ENCODE measurements at places on chromosomes 4 and X.
A peak's percentile ranks its signal among the peaks of the same experiment; 100 is the strongest.

- peak; percentile 0 for DNase-seq
These were observed 5.6 kb upstream of the STPG2 start for GRCh38 chr4:98148856-98149255.

GRCh38 chr4:76443376-76443775 is 8.3 kb downstream of the SHROOM3 start:
- DNase-seq: no peak

- DNase-seq: no peak
These were observed 103.1 kb downstream of the UCHL1 start for GRCh38 chr4:41359836-41360213.

DNA sequence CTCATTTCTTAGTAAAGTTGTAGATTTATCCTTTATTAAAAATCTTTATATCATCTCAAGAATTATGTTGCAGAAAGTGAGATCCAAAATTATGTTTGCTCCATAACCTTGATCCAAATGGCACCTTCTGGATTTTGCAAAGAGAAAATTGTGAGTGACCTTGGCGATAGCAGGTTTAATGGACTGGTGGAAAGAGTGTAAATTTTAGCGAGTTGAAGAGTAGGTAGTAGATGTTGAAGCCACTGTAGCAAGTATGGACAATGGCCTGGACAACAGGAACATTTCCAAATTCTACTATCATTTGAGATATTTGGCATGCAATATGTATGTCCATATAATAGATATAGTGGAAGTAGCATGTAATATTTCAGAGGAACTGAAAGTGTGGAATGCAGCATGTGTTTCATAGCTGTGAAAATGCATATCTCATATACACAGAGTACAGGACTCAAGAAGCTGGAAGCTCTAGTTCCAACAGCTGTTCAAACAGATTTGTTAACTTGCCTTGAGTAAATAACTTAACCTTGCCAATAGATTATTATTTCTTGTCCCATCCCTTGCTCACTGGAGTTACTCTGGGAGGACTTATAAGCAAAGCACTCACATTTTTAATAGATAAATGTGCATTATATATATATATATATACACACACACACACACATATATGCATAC is 152.5 kb upstream of the TLL1 start:
- no peak for DNase-seq

GRCh38 chr4:122156819-122157218 is 4.7 kb downstream of the BLTP1 start:
- DNase-seq: no peak

DNA sequence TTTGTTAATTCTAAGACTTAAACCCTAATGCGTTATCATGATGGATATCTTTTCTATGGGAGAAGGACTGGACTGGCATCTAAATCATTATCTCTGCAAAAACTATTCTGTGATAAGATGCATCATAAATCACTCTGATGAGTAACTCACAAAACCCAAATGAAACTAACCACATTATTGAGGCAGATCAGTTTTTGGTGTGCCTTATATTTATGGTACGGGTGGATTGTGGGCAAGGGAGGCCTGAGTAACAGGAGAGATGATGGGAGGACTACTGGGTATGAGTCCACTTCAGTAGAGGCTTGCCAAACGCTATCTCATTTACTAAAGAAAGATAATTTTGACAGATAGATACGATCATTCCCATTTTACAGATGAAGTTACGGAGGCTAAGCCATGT is 66.4 kb upstream of the GUCY1A1 start:
- no peak for DNase-seq

DNA sequence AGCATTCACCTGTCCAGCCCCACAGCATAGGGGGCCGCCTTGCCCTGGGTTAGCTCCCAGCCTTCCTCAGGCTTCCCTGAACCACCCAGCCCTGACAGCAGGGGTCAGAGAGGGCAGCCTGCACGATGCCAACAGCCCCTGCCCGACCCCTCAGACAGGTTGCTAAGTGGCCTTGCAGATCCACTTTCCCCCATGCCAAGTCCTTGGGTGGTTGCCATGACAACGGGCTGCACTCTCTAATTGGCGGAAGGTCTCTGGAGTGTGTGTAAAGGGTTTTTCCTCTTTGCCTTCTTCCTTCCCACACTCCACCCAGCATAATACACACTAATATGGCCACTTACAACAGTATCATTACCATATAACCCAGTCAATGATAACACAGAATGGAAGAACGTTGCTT is 99.6 kb upstream of the AFAP1 start:
- DNase-seq: peak; percentile 92

GRCh38 chr4:2284161-2284933 is 22.4 kb upstream of the MXD4 start:
- no peak for DNase-seq

GRCh38 chr4:13711233-13711785 is 83.8 kb upstream of the BOD1L1 start:
- DNase-seq: no peak

GRCh38 chr4:87058356-87059073 is 123.7 kb downstream of the AFF1 start:
- DNase-seq: peak; percentile 70

- DNase-seq: no peak
These were observed 153.6 kb upstream of the INTU start for GRCh38 chr4:127479031-127479622.

GRCh38 chr4:129583868-129584267 is 487.9 kb downstream of the C4orf33 start:
- DNase-seq: no peak

- DNase-seq: no peak
These were observed 133.7 kb downstream of the PAPSS1 start for GRCh38 chr4:107586371-107586770.

DNA sequence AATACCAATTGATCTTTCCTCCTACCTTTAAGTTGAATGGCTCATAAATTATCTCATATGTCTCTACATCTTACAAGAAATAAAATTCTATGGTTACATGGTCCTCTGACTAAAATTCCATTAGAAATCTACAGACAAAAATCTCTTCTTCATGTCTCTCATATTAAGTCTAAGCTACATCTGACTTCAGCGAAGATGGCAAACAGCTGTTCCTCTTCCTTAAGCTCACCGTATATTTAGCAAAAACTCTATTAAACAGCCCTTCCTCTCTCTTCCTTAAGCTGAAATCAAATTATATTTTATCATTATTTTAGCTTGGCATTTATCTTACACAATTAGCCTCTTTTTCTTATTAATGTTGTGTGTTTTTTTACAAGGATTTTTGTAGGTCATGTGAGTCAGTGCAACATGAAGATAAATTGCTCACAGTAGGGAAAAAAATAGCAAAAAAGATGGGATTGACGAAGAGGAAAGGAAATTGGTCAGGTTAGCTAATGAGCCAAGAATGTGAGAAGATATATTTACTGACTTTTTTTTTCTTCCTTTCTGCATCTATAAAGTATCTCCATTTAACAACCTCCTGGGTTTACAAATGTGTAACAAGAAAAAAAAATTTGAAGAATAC is 2412.8 kb downstream of the ARAP2 start:
- no peak for DNase-seq

DNA sequence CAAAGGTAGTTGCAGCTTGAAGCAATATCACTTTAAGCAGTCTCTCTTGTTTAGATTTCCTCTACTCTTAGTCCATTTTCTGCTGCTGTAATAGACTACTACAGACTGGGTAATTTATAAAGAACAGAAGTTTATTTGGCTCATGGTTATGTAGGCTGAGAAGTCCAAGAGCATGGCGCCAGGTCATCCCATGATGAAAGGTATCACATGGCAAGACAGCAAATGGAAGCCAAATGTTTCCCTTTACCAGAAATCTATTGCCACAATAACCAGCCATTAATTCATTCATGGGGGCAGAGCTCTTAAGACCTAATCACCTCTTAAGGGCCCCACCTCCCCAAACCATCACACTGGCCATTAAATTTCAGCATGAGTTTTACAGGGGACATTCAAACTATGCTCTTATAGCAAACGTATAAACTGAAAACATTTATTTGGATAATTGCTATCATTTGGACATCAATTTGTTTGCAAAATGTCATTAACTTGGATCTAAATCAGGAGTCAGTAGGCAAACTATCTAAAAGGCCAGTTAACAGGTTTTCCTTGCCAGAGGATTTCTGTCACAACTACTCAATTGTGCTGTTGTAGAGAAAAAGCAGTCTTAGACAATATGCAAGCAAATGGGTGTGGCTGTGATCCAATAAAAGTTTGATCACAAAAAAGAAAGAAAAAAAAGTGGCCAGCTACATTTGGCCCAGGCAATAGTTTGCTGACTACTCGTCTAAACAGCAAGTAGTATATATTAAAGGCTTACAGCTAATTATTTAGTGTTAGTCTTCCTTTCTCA is 75.7 kb upstream of the GUCY1A1 start:
- DNase-seq: no peak

DNA sequence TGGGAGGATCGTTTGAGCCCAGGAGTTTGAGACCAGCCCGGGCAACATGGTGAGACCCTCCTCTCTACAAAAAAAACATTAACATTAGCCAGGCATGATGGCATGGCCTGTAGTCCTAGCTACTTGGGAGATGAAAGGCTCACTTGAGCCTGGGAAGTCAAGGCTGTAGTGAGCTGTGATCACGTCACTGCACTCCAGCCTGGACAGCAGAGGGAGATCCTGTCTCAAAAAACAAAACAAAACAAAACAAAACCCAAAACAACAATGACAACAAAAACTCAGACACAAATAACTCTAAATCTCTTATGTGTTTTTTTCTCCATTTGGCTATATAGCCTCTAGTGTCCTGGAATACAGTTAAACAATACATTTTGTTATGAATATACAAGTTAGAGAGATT is 127.3 kb upstream of the STK26 start:
- no peak for DNase-seq

GRCh38 chr4:153166716-153167501 is 37.3 kb upstream of the TRIM2 start:
- DNase-seq: no peak

DNA sequence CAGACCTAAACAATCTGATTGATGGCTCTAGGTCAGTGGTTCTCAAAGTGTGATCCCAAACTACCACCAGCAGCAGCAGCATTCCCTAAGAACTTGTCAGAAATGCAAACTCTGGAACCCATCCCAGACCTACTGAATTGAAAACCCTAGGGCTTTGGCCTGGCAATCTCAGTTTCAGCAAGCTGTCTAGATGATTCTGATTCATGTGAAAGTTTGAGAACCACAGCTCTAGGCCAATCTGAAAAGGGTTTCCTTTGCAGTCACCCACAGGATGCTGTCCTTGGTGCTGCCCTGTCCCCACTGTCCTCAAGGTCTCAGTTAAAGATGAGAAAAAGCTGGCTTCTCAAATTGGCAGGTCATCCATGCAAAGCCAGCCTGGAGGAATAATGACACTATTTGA is 34.8 kb downstream of the SMPX start:
- DNase-seq: no peak

- DNase-seq: no peak
These were observed 586 bp downstream of the BCAP31 start for GRCh38 chrX:153723351-153724251.

DNA sequence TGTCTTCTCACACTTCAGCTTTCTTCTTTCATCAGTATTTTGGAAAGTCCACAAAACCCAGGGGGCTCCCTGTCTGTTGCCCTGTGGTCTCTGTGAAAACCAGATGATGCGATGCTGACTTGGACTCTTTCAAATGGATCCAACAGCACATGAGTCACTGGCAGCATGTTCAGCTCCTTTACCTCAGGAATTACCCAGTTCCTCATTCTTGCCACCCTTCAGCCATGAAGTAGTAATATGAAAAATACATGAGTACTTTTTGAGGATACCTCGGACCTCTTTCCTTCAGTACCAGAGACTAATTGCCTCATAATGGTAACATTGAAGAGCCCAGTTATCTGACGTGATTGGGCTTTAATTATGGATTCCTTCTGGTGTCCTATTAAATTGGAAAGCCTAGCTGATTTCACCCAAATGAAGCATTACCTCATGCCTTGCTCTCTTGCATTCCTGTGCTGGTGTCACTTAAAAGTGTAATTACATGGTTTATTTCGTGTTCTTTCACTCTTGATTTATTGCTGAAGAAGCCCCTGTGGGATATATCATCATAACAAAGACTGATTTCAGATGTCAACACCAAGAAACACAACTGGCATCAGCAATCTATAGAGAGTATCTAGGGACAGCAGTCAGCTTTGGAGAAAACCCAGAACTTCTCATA is 63.4 kb downstream of the NFKB1 start:
- no peak for DNase-seq

- DNase-seq: no peak
These were observed 3.5 kb downstream of the CXorf58 start for GRCh38 chrX:23911126-23911835.

- no peak for DNase-seq
These were observed 414.4 kb downstream of the SMARCA1 start for GRCh38 chrX:129108936-129109335.

- DNase-seq: no peak
These were observed 92.5 kb downstream of the AFAP1 start for GRCh38 chr4:7847206-7847605.

DNA sequence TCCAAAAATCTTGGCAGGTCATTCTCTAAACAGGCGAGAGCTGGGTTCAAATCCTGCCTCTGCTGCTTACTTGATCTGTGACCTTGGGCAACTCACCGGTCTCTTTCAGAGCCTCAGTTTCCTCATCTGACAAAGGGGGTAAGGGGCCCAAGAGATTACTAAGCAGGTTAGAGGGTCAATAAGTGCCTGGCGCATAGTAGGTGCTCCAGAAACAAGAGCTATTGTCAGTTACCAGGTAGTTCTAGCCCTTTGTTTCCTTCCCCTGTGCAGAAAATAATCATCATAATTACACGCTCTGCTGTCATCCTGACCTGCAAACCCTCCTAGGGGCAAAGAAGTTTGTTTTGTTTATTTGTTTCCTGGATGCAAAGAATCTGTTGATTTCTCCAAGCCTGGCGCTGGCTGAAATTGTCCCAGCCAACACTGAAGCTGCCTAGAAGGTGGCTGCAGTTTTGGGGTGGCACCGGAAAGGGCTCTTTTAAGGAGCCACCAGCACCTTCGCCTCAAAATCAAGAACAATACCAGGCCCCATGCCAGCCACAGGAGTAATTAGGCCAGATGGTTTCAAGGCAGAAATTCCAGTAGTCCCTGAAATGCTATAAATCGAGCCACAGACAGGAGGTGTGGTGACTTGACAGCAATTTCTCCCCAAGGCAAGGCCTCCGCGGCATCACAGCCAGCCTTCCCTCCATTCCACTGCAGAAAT is 10.2 kb upstream of the KIAA0232 start:
- no peak for DNase-seq

GRCh38 chr4:129014566-129015509 is 78.5 kb downstream of the SCLT1 start:
- no peak for DNase-seq

DNA sequence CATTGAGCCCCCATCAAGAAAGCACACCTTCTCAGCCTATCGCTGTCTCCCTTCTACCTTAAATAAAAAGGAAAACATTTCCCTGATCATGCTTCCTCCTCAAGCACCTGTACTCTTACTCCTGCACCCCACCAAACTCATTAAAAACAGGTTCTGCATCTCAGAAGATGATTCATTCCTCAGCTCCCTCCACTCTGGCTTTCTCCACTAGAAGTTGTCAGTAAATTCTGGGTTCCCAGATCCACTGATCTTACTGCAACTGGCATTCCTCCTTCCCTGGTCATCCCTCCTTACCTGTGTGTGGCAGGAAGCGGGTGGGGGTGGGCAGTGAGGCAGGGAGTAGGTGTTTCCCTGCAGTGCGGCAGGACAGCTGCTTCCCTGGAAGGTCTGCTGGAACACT is 108.8 kb downstream of the GPR143 start:
- DNase-seq: no peak

GRCh38 chr4:101289306-101289705 is 58.0 kb downstream of the PPP3CA start:
- no peak for DNase-seq

- DNase-seq: no peak
These were observed 93.2 kb downstream of the KDR start for GRCh38 chr4:55032179-55032578.

All from NCI-H187 (cell line).